Astrocyte (in vitro differentiated cells and primary cell): ENCODE measurements at places on chromosomes 5 and 9. TPM values are rescaled to one million over a fixed set of nuclear protein-coding genes. Genes with fewer than 3 reads are reported as not detected.

The SPATA31A3 gene
- total RNA-seq: not detected in 2 replicates

GRCh38 chr5:12016159-12016746 is 112.0 kb upstream of the CTNND2 start:
- peak; percentile 59 for DNase-seq
- no peak overlapping the region for H3K4me3 ChIP-seq
- H3K27me3 ChIP-seq: no peaks in the 10 kb centered on the region
- H3K27ac ChIP-seq: no peak overlapping the region

The PCDH12 gene
- 0.02 TPM in 1 of 2 replicates, not detected in the other for total RNA-seq

DNA sequence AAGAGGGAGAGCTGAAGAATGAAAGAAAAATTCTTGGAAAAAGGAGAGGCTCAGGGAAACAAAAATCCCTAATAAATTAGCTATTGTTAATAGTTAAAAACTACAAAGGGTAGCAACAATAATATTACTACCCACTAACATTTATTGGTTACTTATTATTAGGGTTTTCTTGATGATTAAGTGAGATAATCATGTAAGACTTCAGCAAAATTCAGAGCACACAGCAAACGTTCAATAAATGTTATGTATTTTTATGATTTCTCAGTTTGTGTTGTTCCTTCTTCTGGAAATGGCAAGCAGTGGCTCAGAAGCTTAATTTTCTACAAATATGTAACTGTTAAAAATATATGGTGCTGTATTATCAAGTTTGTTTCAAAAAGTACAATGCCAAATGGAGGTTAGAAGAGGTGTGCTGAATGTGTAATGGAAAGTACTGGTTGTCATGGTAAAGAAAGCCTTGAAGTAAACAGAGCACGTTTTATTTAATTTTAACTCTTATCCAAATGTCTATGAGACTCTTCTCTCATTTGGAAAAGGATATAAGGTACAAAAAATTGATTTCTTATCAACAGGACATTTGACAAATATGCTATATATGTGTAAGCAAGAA is 226.0 kb upstream of the ATP10B start:
- no peaks in the 10 kb centered on the region for H3K36me3 ChIP-seq
- H3K4me1 ChIP-seq: no peaks in the 10 kb centered on the region
- H3K27me3 ChIP-seq: no peaks in the 10 kb centered on the region
- no peak for DNase-seq

The ZSWIM6 gene
- 33.8 and 40.1 TPM in 2 replicates for total RNA-seq

GRCh38 chr9:108553111-108553635 is 302.6 kb downstream of the ACTL7B start:
- H3K4me1 ChIP-seq: peaks cover 16% of the 10 kb centered on the region
- no peak for DNase-seq
- H3K27me3 ChIP-seq: no peaks in the 10 kb centered on the region
- H3K36me3 ChIP-seq: no peaks in the 10 kb centered on the region
- H3K27ac ChIP-seq: no peak overlapping the region

DNA sequence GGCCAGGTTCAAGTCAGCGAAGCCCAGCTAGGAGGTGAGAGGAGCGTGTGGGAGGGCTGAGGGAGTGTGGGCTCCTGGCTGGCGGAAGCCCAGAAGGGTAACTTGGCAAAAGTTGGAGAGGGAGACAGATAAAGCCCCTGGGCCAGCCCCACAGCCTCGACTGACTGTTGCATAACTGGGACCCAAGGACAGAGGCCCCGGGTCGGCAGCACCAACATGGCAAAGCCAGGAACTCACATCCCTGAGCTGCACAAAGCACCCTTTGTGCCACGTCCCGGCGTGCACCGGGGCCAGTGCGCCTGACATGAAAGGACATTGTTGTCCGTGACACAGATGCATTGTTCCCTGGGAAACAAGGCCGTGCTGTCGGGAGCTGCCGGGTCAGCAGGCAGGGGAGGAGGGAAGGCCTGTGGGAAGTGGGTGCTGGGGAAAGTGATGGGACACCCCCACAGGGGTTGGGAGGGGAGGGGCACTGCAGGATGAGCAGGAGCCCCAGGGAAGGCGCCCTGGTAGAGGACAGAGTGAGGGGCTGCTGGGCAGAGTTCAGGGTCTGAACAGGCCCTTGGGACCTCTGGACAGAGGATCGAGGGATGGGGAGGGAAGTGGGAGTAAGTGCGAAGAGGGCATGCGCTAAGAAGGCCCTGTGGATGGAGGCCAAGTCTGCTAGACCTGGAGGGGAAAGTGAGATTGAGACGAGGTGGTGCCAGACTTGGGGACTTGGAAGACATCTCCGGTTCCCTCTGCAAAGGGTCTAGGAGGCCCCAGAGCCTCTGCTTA is 13.0 kb upstream of the DPM2 start:
- H3K27me3 ChIP-seq: no peaks in the 10 kb centered on the region
- DNase-seq: no peak
- H3K4me3 ChIP-seq: no peak overlapping the region
- H3K27ac ChIP-seq: no peak overlapping the region

GRCh38 chr5:45225571-45226031 is 416.9 kb downstream of the MRPS30 start:
- H3K36me3 ChIP-seq: no peaks in the 10 kb centered on the region
- H3K27me3 ChIP-seq: no peaks in the 10 kb centered on the region
- H3K4me1 ChIP-seq: no peaks in the 10 kb centered on the region
- no peak overlapping the region for H3K27ac ChIP-seq

- H3K4me1 ChIP-seq: no peaks in the 10 kb centered on the region
- no peak for DNase-seq
- no peaks in the 10 kb centered on the region for H3K27me3 ChIP-seq
- no peak overlapping the region for H3K4me3 ChIP-seq
- no peak overlapping the region for H3K27ac ChIP-seq
- peaks cover 6% of the 10 kb centered on the region for H3K36me3 ChIP-seq
Observed at GRCh38 chr5:41747708-41748107, 122.5 kb downstream of the OXCT1 start.

The NPR3 gene
- total RNA-seq: 0.50 and 1.1 TPM in 2 replicates

DNA sequence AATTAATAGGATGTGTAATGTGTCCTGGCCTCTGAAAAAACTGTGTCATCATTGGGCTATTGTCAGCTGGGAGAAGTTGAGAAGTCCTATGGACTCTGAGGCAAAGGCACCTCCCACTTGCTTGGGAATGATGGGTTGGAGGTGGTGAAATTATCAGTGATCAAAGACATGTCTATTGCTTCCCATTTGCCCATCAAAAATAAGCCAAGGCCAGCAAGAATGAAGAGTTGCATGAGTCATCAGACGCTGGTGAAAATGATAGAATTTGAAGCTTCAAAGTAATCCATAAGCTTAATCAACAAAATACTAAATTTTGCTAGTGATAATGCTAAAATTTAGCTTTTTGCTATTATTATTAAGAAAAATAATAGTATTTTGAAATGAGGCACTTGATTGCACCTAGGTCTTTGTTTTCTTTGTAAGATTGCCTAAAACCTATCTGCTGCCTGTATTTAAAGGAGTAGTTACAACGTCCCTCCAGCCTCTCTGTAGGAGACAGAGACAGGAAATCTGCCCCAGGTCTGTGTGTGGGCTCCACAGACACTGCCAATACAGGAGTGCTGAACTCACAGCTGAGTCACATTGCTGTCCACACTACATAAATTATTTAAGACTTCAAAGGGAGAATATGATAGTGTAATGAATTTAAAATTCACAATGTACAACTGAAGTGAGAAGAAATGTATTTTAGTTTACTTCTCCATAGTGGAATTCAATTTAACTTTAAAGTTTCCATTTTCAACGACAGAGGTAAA is 48.4 kb upstream of the APC start:
- H3K27me3 ChIP-seq: no peaks in the 10 kb centered on the region
- H3K4me1 ChIP-seq: peaks cover 9% of the 10 kb centered on the region
- no peak overlapping the region for H3K4me3 ChIP-seq
- H3K36me3 ChIP-seq: no peaks in the 10 kb centered on the region
- peak; percentile 62 for DNase-seq

DNA sequence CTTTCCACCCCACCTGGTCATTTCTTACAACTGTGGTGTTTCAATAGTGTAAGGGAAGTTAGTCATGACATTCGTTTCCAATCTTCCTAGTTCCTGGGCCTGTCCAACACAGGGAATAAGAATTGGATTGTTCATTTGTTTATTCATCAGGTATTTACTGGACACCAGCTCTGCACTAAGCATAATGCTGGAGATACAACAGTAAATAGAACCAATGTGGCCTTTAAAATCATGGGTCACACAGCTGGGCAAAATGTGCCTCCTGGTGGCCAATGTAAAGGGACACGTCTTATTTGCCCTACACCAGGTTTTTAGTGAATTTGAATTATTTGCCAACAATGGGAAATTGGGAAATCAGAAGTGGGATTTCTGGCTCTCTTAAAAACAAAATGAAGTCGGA is 10.4 kb downstream of the ABLIM3 start:
- no peaks in the 10 kb centered on the region for H3K36me3 ChIP-seq
- H3K4me3 ChIP-seq: no peak overlapping the region
- H3K27ac ChIP-seq: no peak overlapping the region
- no peaks in the 10 kb centered on the region for H3K27me3 ChIP-seq
- DNase-seq: no peak
- H3K4me1 ChIP-seq: peaks cover 25% of the 10 kb centered on the region

- H3K27ac ChIP-seq: no peak within 1 kb of the TSS
- DNase-seq: no peak
- H3K36me3 ChIP-seq: no peaks in the 10 kb centered on the region
- peaks cover 2% of the 10 kb centered on the region for H3K4me1 ChIP-seq
Observed at GRCh38 chr9:130265431-130266235, at the start of gene HMCN2. Gene HMCN2, plus strand, starts transcription at chr9:130265760. Its CDS starts 119 bp downstream, at chr9:130265879.

The LOX gene
- total RNA-seq: 1,150 and 1,249 TPM in 2 replicates

DNA sequence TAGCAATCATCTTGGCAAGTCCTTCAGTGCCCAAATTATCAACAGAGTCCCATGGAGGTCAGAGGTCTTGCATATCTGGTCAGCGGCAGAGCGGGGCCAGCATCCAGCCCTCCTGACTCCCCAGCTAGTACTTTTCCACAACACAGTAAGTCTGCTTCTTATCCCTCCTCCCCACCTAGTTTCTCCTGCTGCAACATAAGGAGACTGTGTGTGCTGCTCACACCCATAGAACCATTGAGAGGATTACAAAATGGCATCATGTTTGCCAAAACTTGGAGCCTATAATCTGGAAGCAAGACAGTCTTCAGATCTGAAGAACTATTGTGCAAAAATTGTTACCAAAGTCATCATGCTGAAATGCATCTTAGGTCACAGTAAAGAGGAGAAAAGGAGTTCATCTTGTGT is 125.8 kb upstream of the ZNF366 start:
- no peak overlapping the region for H3K27ac ChIP-seq
- H3K4me3 ChIP-seq: no peak overlapping the region
- DNase-seq: no peak
- peaks cover 8% of the 10 kb centered on the region for H3K4me1 ChIP-seq
- H3K36me3 ChIP-seq: no peaks in the 10 kb centered on the region
- H3K27me3 ChIP-seq: no peaks in the 10 kb centered on the region

DNA sequence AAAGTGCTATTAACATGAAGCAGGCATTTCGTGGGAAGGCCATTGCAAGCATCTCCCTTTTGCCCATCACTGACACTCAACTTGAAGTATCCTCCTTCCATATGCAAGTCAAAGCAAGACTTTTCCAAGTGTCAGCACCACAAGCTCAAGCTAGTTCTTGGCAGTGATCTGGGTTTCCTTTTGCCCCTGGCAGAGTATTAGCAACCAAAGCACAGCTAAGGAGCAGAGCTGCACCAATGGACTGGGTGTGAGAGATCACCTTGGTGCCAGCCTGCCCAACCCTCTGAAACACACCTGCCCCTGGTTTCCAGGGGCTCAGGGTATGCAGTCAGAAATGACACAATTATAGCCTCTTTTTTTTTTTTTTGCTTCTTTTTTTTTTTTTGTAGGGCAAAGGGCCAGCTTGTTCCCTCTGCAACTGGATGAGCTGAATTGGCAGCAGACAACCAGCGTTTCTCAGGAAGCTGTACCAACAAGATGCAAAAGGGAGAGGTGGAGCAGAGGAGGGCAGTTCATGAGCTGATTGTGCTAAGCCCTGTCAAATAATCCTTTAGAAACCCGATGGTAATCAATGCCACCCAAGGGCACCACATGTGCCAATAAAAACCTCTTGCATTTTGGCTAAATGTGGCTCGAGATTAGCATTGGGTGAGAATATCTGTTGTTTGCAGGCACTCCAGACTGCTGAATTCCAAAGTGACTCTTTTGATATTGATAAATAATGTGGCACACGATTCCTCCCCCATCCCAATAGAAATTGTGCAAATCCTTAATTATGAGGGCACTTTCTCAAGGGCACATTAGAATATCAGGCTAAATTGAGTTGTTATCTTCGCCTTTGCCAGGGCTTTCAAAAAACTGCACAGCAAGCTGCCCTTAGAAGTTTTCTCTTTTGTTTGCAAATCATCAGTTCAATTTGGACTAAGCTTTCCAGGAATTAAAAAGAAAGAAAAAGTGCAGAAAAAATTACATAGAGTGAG is 192.4 kb downstream of the GAS1 start:
- H3K27me3 ChIP-seq: no peaks in the 10 kb centered on the region
- no peaks in the 10 kb centered on the region for H3K4me1 ChIP-seq
- DNase-seq: no peak
- H3K4me3 ChIP-seq: no peak overlapping the region

- H3K27me3 ChIP-seq: peaks cover 7% of the 10 kb centered on the region
- peaks cover 5% of the 10 kb centered on the region for H3K4me1 ChIP-seq
- no peaks in the 10 kb centered on the region for H3K36me3 ChIP-seq
- H3K4me3 ChIP-seq: no peak overlapping the region
- no peak overlapping the region for H3K27ac ChIP-seq
Observed at GRCh38 chr9:97809666-97810344, 43.2 kb upstream of the FOXE1 start.
